ENCODE measurements at places on chromosomes 12 and 14.
A peak's percentile ranks its signal among the peaks of the same experiment; 100 is the strongest.

GRCh38 chr14:60495946-60496345 lies 10.1 kb upstream of the C14orf39 start:
- DNase-seq = no peak

DNA sequence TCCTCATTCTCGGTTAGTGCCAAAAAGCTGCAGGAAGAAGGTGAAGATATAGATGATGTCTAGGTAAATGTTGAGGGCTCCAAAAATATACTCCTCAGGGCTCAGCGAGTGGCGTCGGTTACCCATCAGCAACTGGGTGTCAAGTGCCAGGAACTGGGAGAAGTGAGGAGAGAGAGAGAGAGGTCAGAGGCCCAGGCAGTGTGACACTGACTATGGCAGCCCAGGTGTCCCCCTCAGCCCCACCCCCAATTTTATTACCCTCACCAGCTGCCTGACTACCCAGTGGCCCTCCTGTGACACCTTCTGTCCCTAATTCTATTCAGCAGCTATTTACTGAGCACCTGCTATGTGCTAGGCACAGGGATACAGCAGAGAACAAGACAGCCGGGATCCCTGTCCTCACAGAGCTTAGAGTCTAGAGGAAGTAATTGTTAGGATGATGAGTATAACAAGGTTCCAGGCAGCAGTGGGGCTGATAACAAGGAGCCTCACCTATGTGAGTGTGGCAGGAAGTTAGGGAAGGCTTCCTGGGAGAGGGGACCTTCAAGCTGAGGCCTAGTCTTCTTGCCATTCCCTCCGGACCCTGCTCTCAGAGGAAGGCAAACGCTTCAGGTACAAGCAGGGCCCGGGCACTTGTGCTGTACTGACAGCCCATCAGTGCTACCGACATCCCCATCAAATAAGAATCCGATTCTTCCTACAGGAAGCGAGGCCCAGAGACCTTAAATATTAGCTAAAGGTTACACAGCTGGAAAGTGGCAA lies 27.8 kb upstream of the BCDIN3D start:
- DNase-seq = no peak

- DNase-seq = no peak
Observed at GRCh38 chr12:110252716-110253115, 28.3 kb upstream of the ATP2A2 start.

DNA sequence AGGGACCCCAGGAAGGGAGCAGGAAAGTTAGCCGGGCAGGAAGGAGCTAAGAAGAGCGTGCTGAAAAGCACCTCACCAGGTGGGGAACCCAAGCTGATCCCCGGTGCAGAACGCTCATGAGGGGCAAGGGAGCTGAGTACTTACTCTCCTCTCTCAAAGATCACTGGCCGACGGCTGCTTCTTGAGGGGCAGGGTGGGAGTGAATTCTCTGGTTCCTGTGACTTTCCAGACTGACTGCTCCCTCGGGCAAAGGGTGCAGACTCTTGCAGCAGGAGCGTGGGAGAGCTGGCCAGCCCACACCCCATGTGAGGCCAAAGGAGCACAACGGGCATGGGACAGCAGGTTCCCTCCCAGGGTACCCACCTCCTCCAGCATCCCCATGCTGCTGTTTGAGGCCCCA lies 44.9 kb upstream of the DIO3 start:
- DNase-seq = no peak

GRCh38 chr14:69900603-69901002 lies 21.4 kb downstream of the SMOC1 start:
- no peak for DNase-seq

GRCh38 chr14:72941286-72941985 lies 15.2 kb downstream of the DCAF4 start:
- DNase-seq = no peak

DNA sequence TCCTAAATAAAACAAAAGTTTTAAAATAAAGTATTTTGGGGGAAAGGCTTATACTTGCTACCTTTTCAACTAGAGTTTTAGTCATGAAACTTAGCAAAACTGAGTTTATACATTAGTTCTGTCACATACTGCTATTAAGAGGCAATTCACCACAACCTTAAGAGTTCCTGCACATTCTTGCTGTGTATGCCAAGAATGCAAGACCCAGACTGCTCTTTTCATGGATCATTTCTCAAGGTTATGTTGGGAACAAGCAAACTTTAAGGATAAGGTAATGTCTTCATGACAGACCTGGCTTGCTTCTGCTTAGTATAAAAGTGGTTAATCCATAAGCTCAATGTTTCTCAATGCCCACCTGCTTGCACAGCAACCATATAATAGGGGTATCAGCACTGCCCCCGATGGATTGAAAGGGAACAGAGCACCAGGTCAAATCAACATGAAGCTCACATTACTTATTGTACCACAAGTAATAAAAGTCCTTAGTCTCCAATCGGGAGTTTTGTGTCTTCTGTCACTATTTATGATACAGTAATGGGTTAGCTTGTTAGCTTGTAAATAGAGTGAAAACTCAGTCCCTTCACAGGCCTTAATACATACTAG lies 67.6 kb downstream of the KIF21A start:
- no peak for DNase-seq

DNA sequence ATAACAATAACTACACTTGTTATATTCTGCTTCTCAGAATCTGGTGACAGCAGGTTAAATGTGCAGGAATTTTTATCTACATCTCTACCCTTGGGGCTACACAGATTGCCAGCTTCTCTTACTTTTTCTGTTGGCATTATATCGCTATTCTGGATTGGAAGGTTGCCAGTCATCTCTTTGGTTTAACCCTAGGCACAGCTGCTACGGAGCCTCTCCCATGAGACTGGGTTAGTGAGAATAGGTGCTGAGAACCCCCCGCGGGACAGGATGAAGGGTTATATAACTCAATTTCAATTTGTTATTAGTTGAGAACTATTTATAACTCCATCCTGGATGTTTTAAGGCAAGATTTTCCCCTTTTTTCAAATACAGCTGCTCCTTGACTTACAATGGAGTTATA lies 73.1 kb downstream of the ACADS start:
- no peak for DNase-seq

GRCh38 chr12:106074706-106075392 lies 63.9 kb downstream of the NUAK1 start:
- DNase-seq = no peak

DNA sequence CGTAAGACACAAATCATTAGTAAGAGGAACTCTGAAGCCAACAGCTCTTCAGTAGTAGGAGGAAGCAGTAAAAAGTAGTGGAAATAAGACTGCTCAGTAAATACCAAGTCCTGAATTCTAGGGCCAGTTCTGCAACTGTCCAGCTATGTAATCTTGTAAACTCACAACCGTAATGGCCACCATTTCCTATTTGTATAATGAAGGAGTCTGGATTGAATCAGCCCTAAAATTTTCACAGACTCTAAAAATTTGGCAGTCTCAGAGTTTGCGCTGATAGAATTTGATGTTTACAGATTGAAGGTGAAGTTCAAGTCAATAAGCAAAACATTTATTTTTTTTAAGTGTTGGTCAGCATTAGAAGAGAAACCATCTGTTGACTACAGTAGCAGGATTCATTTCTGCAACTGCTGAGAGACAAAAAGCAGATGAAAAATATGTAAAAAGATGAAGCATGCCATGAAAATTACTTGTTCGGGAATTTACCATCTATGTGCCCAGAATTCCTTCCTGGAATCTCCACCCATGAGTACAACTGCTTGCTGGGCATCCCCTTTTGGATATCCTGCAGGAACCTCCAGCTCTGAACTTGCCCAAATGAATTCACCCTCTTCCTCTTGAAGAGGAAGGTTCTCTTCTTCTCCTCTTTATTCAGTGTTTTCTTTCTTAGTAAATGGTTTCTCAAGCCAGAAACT lies 47.5 kb downstream of the GALNT4 start:
- DNase-seq = no peak

GRCh38 chr14:91015435-91015834 lies 45.0 kb downstream of the RPS6KA5 start:
- no peak for DNase-seq

DNA sequence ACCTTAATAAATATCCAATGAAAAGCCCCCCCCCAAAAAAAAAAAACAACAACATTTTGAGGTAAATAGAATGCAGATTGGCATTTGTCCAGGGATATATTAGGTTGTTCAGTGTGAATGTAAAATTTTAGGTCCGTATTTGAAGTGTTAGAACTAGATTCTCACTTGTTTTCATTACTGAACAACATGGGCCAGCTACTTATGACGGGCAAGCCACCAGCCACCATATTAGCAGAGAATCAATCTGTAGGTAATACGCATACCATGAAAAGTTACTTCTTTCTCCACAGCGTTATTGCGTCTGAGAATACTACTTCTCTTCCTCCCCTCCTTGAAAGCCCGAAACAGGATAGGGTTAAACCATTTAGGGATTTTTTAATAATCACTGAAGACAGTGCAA lies 5.4 kb downstream of the FLRT2 start:
- DNase-seq = no peak

DNA sequence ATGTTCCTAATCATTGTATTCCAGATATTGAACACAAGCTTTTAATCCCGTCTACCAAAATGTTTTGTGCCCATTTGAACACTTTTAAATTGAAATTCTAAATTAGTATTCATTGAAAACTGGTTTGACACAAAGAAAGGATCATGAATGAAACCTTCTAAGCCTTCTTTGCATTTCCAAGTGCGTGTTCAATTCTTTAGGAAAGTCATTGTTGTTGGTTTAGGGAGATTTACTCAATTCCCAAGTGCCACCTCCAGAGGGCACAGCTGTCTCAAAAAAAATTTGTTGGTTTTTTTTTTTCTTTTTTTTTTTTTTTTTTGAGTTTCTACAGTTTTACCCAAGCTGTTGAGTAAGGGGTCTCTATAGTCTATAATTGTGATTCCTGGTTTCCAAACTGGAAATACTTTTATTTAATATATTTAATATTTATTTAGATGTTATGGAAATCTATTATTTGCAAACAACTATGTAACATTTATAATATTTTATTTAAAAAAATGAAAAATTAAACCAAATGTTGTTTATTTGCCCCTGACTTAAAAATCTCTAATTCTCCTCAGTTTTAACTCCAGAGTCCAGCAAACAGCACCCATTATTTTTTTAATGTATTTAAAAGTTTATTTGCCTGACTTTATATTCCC lies 79.9 kb downstream of the NEDD1 start:
- DNase-seq = peak; percentile 26

DNA sequence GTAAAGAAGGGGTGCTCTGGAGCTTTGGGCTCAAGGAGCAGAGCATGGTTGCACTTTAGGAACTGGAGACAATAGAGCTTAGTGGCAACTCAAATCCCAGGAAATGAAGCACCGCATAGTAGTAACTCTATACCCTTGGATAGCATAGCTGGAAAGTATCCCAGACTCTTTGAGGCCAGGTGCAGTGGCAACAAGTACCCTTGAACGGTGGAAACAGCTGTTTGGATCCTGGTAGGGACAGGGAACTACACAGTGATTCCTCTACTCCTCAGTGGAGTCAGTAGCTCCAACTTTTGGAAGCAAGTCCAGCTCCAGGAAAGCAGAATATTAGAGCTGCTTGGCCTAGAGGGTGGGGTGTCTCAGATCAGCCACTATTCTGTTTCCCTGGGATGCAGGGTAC lies 129.0 kb upstream of the WSCD2 start:
- no peak for DNase-seq

DNA sequence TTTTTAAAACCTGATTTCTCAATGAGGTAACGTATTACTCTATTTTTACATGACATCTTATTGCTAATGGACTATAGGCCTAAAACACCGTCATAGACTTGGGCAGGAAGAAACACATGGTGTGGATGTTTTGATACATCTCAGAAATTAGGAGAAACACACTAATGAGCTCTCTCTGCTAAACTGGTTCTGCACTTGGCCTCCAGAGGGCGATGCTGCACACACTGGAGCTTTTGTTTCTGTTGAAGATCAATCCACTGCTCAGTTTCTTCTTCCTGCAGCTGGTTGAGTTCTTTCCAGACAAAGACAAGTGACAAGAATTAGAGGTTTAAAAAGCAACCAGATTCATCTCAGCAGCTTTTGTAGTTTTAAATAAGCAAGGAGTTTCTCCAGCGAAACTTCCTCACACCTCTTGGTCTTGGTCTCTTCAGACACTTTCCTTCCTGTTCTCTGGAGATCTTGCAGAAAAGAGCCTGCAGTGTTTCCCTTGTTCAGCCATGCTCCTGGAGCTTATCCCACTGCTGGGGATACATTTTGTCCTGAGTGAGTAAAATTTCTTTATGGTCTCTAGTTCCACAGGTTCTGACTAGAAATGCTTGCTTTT lies 178.5 kb upstream of the OR4E1 start:
- DNase-seq = no peak

GRCh38 chr14:68335312-68335711 lies 457.6 kb downstream of the ZFP36L1 start:
- no peak for DNase-seq

- DNase-seq = no peak
Observed at GRCh38 chr12:53330671-53331070, 5.5 kb downstream of the SP7 start.

GRCh38 chr12:120397824-120398540 lies 29.0 kb upstream of the MSI1 start:
- DNase-seq = no peak

DNA sequence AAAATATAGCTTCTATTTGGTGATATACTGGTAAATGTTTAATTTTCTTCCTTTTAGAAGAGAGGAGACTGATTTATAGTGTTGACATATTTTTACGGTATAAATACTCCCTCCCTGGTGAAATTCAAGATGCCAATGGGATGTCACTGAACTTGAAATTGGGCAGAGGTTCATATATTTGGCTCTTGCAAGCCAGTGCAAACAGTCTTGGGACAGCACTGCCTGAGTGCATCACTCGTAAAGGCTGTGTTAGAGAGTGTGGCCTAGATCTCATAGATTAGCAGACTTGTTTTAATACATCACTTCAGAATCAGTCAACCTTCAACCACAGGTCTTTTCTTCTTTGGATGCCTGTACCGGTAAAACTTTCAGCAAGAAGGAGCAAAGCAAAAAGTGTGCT lies 681.0 kb downstream of the NRXN3 start:
- DNase-seq = no peak

DNA sequence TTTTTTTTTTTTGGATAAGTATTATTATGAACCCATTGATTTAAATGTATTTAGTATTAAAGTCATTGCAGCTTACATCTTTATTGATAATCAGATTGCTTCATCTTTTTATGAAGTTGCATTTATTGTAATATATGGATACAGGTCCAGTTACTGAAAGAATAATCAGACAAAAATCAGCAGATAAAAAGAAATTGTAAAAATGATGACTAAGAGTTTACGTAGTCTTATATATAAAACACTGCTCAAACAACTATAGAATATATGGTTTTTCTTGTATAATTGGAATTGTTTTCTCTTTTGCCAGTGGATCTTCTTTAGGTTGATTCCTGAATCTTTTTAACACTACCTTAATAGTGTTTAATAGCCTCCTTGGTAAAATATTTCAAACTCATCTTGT lies 378.3 kb downstream of the DUSP6 start:
- no peak for DNase-seq

Data from AG08395 (cell line).